Kidney glomerular epithelial cell (primary cell): ENCODE measurements at places on chromosomes 6 and 20.

DNA sequence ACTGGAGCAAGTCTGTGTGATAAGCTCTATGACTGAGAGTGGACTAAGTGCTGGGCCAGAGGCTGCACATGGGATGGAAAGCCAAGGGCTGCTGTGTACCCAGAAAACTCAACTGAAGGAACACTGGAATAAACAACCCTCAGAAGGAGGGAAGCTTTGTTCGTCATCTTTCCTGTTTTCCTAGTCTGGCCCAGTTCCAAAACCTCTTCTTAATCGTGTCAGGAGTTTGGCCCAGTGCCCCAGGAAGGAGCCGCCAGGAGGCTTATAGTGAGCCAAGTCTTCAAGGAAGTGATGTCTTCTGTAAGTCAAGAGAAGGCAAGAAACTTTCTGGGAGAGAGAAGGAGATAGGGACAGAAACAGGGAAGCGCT, 23.3 kb upstream of the TOP1 start:
- DNase-seq: peak; percentile 69

DNA sequence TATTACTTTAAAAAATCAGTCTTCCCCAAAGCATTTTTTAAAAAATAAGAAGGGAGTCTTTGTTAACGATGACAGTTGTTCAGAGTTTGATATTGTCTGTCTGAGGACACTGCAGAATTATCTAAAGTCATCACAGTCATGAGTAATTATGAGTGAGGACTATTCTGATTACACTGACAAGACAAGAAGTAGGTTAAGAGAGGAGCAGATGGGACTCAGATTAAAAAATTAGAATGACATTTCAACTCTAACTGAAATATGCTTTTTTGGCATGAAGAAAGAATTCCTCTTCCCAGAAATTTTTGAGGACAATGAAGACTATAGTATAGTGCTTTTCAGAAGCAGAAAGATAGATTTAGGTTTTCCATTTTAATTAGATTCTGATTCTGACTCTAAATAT, 456.5 kb downstream of the EPHA7 start:
- no peak for DNase-seq

- no peak for DNase-seq
These were observed 200.1 kb downstream of the CLIC5 start for GRCh38 chr6:45815466-45816125.

GRCh38 chr6:109527989-109528388, 45.0 kb upstream of the ZBTB24 start:
- no peak for DNase-seq

- no peak for DNase-seq
These were observed 39.8 kb downstream of the HLA-A start for GRCh38 chr6:29982097-29982496.

DNA sequence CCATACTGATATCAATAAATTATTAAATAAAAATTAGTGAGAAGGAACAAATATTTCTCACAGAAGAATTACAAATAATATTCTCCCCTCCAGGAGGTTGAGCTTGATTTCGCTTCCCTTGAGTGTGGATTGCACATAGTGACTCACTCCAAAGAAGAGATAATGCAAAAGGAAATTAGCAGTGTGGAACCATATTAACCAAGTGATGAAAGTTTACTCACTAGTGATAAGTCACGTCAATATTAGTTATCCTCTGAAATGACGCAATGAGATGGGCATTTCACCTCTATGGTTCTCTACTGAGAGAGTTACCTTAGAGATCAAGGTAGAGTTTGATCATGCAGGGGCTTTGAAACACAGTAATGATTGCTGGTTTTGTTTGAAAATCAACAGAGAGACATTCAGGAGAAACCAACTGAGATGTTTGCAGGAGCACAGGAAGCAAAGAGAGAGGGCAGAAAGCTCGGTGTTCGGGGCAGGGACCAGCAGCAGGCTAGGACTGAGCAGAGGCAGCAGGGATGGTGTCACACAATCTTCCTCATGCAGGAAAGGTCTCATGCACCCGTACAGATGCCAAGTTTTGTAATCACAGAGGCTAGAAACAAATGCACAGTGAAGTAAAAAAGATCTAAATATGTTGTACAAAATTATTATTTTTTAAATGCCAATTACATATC, 634.5 kb downstream of the QKI start:
- peak; percentile 16 for DNase-seq

- DNase-seq: peak; percentile 87
These were observed 6.0 kb upstream of the PTGIS start for GRCh38 chr20:49573900-49574416.

- no peak for DNase-seq
These were observed 445.3 kb upstream of the FLRT3 start for GRCh38 chr20:14782731-14783130.

GRCh38 chr20:25485872-25486271, 78.4 kb downstream of the GINS1 start:
- DNase-seq: no peak

GRCh38 chr20:34231634-34232033, 9.6 kb upstream of the ASIP start:
- no peak for DNase-seq

- no peak for DNase-seq
These were observed 233.6 kb downstream of the ATXN1 start for GRCh38 chr6:16527691-16528090.

- no peak for DNase-seq
These were observed 40.2 kb upstream of the PROKR2 start for GRCh38 chr20:5356941-5357340.

- no peak for DNase-seq
These were observed 15.8 kb upstream of the LIN28B start for GRCh38 chr6:104940893-104941728.

GRCh38 chr6:144285798-144286502, 815 bp downstream of the UTRN start:
- DNase-seq: peak; percentile 49

DNA sequence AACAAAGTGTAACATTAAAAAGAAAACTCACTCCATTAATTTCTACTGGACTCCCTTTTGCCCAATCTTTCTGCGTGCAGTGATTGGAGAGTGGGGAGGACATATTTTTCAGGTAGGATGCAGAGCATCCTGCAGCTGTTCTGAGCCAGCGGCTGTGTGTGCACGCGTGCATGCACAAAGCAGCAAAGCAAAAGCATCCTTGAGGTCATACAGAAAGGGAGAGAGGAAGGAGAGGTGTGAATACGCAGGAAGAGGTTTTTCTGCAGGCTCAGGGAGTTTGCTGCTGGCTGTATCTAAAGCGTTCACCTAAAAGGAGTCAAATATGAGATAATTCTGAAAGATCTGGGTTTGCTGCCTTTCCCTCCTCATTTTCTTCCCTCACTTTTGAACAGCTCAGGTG, 108.4 kb downstream of the HUS1B start:
- DNase-seq: no peak

GRCh38 chr20:44342248-44342647, 5.4 kb downstream of the R3HDML start:
- DNase-seq: no peak

- DNase-seq: peak; percentile 26
These were observed at the start of gene PLEKHG1 for GRCh38 chr6:150599199-150600009. Gene PLEKHG1 (plus strand): TSS chr6:150599885. CDS start chr6:150733682, 133,797 bp downstream.
